ENCODE measurements at places on chromosomes 2 and 18.

DNA sequence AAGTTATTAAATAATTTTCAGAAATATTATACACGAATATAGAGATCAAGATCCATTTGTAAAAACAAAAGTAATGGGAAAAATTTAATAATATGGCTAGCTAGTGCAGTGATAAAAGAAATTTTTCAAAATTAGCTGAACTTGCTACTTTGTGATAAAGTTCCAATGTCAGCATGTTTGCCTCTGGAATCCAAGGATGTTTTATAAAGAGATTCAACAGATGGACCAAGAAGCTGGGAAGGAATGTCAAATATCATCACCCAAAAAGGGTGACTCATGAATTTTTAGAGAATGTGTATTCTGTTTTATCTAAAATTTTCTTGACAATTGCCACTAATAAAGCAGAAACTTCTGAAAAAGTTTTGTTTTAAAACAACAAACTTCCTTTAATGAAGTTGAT is 95.3 kb downstream of the FSIP2 start:
- DNase-seq, result no peak

DNA sequence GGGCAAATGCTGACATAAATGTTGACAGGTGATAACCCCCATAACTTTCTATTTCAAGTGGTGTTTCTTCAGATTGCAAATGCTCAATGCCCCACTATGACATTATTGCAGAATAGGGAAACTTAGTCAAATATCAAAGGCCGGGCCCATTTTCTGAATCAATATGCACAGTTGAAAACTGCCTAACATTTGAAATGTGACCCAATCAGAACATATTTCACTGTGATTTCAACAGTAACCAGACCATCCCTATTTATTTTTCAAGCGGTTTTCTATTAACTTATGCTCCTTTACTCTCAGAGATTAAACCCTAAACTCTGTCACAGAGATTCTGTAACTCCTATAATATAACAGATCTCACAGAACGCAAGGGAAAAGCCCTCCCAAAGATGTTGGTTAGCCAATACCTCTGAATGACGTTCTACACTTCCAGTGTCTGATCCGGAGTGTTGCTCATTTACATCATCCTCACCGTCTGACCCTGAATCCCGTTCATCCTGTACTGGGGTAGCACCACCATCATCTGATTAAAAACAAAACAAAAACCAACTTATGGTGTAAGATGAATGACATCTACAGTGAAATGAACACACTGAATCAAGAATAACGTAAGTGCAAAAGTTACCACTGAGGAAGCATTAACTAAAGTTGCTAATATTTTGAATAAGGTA is 2.9 kb downstream of the IWS1 start:
- no peak for DNase-seq

DNA sequence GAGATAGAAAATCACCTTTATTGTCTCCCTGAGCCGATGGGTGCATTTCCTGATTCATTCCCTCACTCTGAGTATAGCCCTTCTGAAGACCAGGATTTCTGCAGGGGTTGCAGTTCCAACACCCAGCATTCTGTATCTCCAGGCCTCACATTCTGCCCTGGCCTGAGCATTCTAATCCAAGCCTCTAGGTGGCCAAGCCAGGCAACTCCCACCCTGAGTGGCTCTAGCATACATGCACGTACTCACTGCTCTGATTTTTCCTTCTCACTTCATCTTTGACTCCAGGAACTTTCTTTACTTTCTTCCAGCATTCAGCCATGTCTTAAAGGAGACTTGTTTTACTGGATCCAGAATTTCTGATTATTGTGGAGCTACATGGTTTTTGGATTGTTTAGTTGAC is 100.7 kb upstream of the STK39 start:
- DNase-seq, result no peak

GRCh38 chr2:51103205-51103604 is 71.3 kb upstream of the NRXN1 start:
- DNase-seq, result no peak

DNA sequence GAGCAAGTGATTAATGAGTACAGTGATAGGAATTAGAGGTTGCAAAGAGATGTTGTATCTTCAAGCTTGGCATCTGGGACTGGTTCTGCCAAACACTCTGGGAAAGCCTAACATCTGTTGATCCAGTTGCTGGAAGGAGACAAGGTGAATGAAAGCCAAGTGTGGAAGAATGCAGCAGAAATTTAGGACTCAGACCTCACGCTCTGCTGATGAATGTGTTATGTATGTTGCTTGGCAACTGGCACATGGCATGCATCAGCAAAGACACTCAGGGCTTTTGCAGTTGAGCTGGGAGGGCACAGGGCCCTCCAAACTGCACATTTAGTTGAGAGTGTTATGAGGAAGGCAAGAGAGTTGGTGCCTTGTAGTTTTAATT is 105.5 kb downstream of the COLEC12 start:
- no peak for DNase-seq
